ENCODE measurements at places on chromosomes 5 and 9. TPM values are rescaled to one million over a fixed set of nuclear protein-coding genes. Genes with fewer than 3 reads are reported as not detected.

KCNIP1 gene
- 10.2 TPM for polyA plus RNA-seq

GRCh38 chr5:112635276-112635675 lies 102.4 kb upstream of the APC start:
- no peak for DNase-seq

GRCh38 chr9:36035006-36035405 lies 1.7 kb upstream of the RECK start:
- no peak for DNase-seq

- DNase-seq, result no peak
Observed at GRCh38 chr5:79865579-79865978, 125.5 kb downstream of the MTX3 start.

DNA sequence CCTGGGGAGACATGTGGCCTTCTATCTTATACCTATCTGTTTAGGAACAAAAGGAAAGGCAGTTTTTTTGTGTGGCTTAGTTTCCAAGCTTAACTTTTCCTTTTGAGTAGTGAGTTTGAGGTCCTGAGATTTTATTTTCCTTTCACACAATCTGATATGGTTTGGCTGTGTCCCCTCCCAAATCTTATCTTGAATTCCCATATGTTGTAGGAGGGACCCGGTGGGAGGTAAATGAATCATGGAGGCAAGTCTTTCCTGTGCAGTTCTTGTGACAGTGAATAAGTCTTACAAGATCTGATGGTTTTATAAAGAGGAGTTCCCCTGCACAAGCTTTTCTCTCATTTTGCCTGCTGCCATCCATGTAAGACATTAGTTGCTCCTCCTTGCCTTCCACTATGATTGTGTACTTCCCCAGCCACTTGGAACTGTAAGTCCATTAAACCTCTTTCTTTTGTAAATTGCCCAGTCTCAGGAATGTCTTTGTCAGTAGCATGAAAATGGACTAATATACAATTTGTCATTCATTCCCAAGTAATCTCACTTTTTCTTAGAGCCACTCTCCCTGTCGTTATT lies 4.7 kb upstream of the CLTB start:
- no peak for DNase-seq

- DNase-seq, result no peak
Observed at GRCh38 chr5:64594601-64595000, 88.8 kb downstream of the RGS7BP start.

DNA sequence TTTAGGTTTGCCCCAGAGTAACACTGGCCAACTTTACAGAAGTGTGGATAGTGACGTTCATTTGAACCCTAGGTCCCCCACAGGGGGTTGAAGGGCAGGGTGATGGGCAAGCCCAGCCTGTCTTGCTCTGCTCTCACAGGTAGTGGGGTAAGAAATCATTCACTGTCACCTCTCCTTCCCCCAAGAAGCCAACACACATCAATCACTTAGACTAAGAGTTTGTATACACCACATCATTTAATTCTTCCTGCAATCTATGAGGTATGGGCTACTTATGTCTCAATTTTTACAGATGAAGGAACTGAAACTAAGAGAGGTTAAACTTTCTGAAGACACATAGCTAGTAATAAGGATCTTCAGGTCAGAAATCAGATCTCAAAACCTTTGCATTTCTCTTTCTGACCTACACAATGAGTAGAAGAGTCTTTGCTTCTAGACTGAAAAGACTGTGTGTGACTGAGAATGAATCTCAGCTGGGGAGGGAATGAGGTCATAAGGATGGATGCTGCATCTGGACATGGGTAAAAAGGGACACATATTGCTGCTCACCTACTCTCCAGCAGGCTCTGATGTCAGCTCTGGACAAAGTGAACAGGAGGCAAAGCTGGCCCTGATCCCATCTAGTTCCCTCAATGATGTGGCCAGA lies 81.0 kb upstream of the EQTN start:
- DNase-seq, result no peak

DNA sequence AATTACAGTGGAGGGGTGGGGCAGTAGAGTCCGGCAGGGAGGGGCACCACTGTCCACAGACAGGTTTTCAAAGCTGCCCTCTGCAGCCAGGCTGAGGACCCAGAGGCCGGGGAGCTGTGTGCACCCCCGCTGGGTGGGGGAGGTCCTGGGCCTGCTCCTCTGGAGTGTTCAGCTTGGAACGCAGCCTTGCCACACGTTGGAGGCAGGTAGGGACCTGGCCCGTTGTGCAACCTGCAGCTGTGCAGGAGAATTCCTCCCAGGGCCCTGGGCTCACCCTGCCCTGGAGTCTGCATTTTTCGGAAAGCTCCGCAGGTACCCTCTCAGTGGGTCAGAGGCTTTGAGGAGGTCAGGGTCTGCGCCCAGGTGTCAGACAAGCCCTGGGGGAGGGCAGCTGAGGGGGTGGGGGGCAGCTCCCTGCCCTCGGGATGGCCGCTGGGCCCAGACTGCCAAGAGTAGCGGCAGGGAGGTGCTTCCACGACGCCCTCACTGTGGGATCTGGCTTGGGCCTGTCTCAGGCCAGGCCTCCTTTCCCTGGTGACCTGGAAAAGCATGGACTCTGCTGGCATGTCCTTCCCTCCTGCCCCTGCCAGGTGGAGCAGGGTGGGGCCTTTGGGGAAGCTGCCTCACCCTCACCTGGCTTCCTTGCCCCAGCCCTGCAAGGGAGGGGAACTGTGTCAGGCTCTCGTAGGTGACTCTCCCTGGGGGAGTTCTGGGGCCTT lies 29.5 kb downstream of the RXRA start:
- DNase-seq, result no peak

- no peak for DNase-seq
Observed at GRCh38 chr5:170440771-170441392, 51.7 kb upstream of the KCNMB1 start.

STPG3 gene
- 3.9 TPM for polyA plus RNA-seq

- no peak for DNase-seq
Observed at GRCh38 chr5:5629607-5629978, 207.1 kb downstream of the ICE1 start.

DNA sequence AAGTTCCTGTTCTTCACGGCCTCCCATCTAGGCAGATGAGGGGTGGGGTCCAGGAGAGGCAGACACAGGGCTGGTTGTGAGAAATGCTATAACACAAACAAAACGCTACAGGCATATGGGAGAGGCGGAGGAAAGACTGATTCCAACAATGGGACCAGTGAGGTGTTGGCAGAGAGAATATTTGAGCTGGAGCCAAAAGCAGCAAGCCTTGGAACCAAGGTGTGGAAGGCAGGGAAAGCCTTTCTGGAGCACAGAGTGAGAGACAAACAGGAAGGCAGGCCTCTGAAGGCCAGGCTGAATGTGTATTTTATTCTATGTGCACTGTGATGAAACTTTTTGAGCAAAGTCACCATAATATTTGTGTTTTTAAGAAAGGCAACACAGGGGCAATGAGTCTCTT lies 2.9 kb downstream of the ATPSCKMT start:
- DNase-seq, result no peak

GRCh38 chr9:7137571-7137970 lies 379.8 kb downstream of the KDM4C start:
- no peak for DNase-seq

- DNase-seq, result no peak
Observed at GRCh38 chr5:2524620-2525019, 226.9 kb downstream of the IRX2 start.

SLC46A2 gene
- polyA plus RNA-seq, result 0.17 TPM

DNA sequence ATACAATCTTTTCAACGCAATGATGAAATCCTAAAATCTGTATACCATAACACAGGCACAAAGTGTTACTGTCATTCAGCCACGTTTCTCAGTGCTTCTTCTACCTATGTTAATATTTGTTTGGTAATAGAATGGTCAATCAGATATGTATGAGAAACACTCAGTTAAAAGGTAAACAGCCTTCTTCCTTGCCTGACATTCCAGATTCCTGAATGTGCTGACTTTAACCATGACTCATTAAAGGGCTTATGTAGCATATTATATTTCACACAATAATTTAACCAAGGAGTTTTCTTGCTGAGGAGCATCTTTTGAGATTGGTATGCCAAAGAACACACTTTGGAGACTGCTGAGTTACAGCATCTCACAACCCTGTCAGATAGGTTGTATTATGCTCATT lies 187.6 kb downstream of the CETN3 start:
- DNase-seq, result no peak

MTMR12 gene
- 29.5 TPM for polyA plus RNA-seq

ITGA1 gene
- polyA plus RNA-seq, result 46.8 TPM

DNA sequence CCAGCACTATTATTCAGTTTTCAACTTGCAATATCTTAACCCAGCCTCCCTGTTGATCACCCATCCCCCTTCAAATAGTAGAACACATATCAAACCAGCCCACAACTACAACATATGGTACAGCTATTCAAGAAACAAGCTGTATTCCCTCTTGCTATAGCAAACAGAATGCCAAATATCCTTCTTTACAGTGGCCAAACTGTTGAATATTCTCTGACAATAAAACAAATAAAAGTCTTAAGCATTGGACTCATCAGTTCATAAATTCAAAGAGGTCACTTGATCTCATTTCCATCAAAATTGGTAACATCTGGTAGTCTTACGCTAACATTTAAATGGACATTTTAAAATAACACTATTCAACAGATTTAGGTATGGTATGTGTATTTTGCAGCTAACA lies 350.8 kb downstream of the EFNA5 start:
- DNase-seq, result no peak

PIP5KL1 gene
- 1.9 TPM for polyA plus RNA-seq

DNA sequence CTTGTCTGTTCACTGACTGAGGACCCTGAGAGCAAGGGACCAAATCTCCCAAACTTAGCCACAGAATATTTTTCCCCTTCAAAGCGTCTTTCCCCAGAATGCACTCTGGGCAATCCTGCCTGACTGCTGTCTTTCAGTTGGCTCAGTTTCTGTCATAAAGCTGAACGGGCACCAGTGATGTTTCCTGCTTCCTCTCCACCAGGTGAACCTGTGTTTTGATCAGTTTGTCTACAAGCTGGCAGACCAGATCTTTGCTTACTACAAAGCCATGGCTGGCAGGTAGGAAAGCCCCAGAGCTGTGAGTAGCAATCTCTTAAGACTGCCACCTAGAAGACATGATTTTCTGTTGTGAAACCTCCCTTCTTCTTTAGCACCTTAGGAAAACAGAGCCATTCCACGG lies 61.8 kb downstream of the CYFIP2 start:
- DNase-seq, result no peak

DIPK1B gene
- 48.0 TPM for polyA plus RNA-seq

- DNase-seq, result no peak
Observed at GRCh38 chr5:159451197-159452052, 121.1 kb upstream of the IL12B start.

- DNase-seq, result no peak
Observed at GRCh38 chr9:116686693-116687073, 422 bp upstream of the TRIM32 start.

GRCh38 chr5:172877466-172878260 lies 43.6 kb downstream of the ERGIC1 start:
- DNase-seq, result no peak

- DNase-seq, result no peak
Observed at GRCh38 chr5:76278261-76278789, 124.8 kb upstream of the IQGAP2 start.

RALGPS1 gene
- 32.5 TPM for polyA plus RNA-seq

GRCh38 chr5:124301850-124302249 lies 444.6 kb downstream of the ZNF608 start:
- DNase-seq, result no peak

PAXX gene
- 40.4 TPM for polyA plus RNA-seq

DNA sequence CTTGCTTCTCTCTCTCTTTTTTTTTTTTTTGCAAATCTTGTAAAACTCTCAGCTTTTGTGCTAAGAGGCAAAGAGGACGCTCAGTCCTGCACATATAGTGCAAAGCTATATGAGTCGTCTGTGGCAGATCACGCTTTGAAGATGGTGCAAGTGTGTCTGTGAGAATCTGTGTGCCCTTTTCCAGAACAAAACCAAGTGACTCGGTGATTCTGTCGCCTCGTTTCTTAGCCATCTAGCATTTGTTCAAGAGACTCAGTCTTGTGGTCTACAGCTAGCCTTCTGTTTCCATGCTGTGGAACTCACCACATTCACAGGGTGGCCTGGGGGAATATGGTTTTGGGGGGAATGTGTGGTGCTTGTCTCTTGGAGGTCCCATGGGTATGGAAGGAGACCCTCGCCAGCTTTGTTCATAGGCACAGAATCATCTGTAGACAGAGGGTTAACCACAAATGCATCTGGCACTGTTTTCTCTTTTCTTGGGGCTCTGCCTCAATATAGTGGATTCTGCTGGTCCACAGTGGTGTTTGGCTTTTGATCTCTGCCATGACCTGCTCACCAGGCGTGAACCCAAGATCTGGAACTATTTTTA lies 82.1 kb downstream of the C9orf152 start:
- no peak for DNase-seq
